ENCODE measurements at places on chromosomes 7 and 10. TPM values are rescaled to one million over a fixed set of nuclear protein-coding genes. Genes with fewer than 3 reads are reported as not detected.

Gene STK31
- not detected for total RNA-seq

Gene C10orf53
- not detected for total RNA-seq

Gene AUTS2
- total RNA-seq: 0.75 TPM

Gene CLEC2L
- total RNA-seq: not detected

Gene MLXIPL
- not detected for total RNA-seq

Gene SDK1
- total RNA-seq: under 0.01 TPM

Gene PHYH
- total RNA-seq: 16.7 TPM

Gene CHAT
- not detected for total RNA-seq

Gene MICALL2
- 13.7 TPM for total RNA-seq

Data from smooth muscle cell of the coronary artery (primary cell).